Caco-2 (cell line): ENCODE measurements at places on chromosomes 7 and 10.
A peak's percentile ranks its signal among the peaks of the same experiment; 100 is the strongest.

DNA sequence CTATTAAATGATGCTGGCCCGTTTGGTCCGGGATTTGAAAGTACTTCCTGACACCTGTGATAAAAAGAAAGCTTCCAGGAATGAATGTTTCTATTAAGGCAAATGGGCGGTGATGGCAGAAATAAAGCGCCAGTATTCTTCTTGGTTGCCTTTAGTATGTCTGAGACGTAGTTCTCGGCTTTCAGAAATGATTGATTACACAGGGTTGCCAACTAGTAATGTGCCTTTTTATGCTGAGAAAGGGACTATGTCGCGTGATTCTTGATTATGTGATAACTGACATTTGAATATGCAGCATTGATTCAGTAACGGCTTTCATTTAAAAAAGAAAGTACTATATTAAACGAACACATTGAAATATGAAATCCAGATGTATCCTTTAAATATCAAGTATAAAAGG, 13.9 kb downstream of the ZRANB1 start:
- no peak for DNase-seq

DNA sequence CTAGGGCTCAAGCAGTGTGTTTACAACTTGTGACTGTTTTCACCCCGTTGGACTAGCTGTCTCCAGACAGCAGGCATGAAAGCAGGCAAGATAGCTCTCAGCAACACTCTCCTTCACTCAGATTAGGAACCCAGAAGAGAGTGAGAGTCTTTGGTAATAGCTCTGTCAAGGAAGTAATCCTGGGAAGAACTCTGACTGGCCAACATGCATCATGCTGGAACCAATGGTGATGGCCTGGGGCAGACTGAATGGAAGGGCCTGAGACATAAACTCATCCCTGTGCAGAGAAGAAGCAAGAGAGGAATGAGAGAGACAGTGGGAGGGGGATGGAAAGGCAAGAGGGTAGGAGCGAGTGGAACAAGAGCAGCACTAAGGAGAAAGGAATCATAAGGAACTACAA, 48.9 kb downstream of the AKR1D1 start:
- no peak for DNase-seq

DNA sequence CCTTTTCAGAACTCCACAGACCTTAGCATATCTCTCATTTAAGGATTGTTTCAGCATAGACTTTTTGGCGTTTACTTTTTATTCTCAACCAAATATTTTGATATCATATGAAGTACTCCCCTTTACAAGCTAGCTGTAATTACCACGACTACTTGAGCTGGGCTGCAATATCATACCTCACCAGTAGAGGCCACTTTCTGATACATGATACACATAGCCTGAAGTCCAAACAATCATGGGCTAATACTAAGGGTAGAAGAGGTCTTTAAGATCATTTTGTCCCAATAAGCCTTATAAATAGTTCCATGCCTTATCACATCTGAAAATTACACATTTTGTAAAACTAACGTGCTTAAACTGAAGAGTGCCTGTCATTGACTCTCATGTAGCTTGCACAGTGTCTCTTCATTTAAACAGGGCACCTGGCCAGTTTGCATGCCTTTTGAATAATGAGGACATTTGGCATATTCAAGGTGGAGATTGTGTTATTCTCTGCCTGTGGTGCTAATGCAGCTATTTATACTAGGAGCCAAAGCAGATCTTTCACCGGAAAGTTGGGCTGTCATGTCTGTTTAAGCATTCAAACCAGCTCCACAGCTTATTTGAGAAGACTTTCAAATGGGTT, 403.7 kb upstream of the ZMIZ1 start:
- no peak for DNase-seq

GRCh38 chr10:21318540-21319167, 206.8 kb downstream of the SKIDA1 start:
- DNase-seq, result no peak

DNA sequence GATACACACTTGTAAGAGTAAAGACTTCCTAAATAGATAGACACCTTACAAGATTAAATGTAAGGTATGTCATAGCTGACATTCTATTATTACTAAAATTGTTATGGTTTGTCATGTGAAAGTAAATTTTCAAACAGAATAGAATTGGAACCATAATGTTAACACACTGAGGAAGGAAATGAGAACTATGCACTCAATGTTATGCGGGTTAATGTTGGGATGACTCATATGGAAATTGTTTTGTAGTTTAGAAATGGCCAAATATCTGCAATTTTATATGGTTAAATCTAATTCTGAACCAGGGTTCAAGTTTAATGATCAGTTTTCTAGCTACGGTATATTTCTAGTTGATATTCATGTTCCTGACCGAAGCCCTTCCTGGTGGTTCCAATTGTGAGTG, 214.2 kb upstream of the ADO start:
- no peak for DNase-seq

GRCh38 chr10:91335147-91335546, 75.0 kb upstream of the HECTD2 start:
- peak; percentile 4 for DNase-seq

- no peak for DNase-seq
Measured at GRCh38 chr10:61059636-61060035, 115.7 kb upstream of the RHOBTB1 start.

- no peak for DNase-seq
Measured at GRCh38 chr7:133135451-133135850, 53.6 kb upstream of the CHCHD3 start.

DNA sequence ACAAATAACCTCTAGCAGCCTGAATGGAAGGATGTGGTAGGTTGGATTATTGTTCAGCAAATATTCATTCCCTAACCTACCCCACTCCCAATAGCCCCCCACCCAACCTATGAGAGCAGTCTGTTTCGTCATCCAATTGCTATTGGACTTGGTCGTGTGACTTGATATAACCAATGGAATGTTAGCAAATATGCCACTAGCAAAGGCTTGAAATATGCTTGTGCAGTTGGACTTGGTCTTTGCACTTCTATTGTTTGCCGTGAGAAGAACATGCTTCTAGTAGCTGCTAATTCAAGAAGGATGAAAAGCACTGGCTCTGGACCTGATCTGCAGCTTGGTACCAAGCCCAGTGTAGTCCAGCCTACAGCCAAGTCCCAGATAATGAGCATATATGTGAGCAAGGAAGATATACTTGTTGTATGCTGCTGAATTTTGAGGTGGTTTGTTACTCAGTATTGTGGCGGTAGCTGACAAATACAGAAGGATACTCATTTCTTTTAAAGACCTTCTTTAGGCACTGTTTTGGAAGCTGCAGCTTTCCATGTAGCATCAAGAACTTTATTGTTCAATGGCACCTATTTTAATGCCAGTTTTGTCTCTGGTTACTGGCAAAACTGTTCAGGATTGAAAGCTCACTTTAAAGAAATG, 180.4 kb downstream of the EXOC4 start:
- DNase-seq, result no peak

GRCh38 chr7:96306385-96307125, 15.3 kb downstream of the SLC25A13 start:
- no peak for DNase-seq

- DNase-seq, result no peak
Measured at GRCh38 chr10:676178-676577, 13.3 kb downstream of the DIP2C start.

GRCh38 chr10:115856580-115856979, 416.4 kb downstream of the GFRA1 start:
- DNase-seq, result peak; percentile 39

GRCh38 chr7:18221377-18222293, 194.0 kb upstream of the PRPS1L1 start:
- no peak for DNase-seq

GRCh38 chr7:23965296-23965695, 255.3 kb downstream of the STK31 start:
- DNase-seq, result no peak

GRCh38 chr10:6194311-6194710, 8.4 kb upstream of the PFKFB3 start:
- DNase-seq, result no peak

DNA sequence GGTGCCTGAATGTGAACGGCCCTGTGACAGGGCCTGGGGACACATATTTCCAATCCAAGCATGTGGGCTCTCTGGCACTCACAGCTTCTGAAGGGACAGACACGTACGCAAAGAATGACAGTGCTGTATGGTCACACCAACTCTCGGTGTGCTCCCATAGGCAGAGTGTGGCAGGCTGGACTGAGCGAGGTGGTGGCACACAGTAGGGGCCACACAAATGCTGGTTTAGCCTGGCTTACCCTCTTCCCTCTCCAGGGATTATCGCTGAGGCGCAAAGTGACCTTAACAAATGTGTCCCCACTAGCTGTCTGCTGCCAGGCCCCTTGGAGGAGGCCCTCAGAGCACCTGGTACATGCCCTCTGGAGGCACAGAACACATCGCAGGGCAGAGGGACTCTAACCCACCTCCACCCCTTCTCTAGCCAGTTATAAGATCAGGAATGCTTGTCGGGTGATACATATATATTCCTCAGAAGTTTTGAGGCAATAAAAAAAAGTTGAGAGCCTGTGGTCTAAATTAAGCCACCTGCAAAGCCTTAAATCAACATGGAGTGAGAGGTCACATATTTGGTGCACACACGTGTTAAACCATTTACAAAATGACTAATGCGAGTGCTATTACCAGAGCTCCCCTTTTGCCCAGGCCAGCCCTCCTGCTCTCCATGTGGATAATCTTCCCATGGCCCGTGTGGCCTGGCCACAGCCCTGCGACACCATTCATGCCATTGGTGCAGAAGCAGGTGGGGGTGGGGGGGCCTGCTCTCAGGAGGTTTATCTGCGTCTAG, 262.8 kb upstream of the GRB10 start:
- DNase-seq, result peak; percentile 78

DNA sequence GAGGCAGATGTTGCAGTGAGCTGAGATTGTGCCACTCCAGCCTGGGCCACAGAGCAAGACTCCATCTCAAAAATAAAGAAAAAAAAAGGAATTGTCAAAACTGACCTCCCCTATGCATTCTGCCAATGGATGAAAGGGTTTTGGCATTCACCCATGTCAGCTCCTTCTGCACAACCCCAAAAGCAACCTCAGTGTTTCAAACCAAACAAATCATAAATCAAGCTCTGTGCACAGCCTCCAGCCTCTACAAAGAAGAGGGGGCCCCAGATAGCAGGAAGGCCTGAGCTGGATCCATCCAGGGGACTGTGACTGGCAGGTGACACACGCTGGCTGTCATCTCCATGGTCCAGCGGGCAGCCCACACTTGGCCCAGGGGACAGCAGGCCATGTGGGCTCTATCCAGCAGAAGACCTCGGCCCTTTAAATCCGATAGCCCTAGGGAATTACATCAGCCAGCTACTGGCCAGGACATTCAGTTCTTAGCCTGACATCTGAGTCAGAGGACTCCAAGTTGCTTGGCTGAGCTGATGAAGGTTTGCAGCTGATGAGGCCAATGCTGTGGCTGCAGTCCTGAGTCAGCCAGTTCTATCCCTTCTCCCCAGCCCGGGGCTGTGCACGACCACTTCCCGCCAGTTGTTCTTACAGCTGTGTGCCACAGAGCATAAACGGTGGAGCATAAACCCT, 52.0 kb upstream of the FIGNL1 start:
- DNase-seq, result no peak

DNA sequence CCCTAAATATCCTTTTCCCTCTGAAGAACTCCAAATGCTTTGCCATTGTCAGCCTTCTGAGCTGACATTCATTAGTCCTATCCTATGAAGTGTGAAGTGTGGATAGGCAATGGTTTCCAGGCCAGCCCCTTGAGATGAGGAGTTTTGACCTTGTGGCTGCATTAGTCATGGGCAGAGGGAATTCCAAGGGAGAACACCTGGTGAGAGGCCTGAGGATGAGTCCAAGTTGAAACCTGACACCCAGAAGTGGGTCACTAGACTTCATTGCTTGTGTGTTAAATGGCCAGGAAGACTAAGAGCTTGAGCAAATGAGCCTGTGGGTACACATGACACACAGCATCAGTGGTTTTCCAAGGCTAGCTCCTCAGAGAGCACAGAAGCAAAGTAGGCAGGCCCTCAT, 260.8 kb downstream of the SKAP2 start:
- no peak for DNase-seq

DNA sequence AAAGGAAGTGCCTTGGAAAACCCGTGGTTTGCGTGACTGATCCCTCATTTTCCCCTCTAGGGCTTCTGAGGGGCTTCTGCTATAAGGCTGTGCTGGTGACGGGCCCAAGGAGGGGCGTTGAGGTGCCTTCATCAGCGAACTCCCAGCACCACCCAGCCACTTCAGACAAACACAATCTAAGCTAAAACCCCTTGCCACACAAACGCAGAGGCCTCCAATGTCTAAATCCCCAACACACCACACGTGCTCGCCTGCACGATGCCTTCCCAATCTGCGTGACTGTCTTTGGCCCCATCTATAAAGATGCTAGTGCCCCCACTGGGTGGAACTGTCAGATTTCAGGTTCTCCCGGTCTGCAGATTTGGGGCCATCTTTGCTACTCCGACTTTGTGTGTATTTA, 4.1 kb upstream of the GAD2 start:
- DNase-seq, result no peak

DNA sequence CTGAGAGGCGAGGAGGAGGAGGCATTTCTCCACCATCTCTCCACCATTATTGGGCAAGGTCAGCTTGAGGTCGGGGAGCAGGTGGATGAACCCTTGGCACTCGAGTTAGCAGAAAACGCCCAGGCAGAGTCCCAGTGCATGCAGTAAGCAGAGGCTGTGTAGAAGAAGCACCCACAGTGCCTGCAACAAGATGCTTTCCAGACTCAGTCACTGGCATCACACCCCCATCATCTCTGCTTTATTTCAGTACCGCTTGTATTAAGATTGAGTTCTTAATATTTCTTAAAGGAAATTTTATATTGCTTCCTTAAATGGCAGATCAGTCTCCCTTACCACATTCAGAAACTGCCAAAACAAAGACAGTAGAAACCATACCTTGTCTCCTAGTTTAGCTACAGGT, 122.3 kb upstream of the PPIF start:
- DNase-seq, result no peak

GRCh38 chr7:121020249-121020988, 31.9 kb downstream of the CPED1 start:
- DNase-seq, result no peak

DNA sequence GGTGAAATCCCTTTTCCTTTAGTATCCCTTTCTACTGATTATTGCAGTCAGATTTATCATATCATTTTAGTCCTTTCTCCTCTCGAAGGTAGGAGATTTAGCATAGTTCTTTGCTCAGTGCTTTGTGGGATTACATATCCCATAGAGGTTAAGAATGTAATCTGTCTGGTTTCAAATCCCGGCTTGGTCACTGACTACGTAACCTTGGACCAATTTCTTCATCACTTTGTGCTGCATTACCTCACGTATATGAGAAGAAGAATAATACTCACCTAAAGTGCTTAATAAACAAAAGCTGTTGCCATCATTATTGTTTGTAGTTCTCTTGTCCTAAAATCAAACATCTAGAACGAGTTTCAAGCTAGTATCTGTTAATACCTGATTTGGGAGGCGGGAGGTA, 74.0 kb downstream of the KMT2E start:
- no peak for DNase-seq

- no peak for DNase-seq
Measured at GRCh38 chr10:110558041-110558440, 9.5 kb upstream of the SMC3 start.

DNA sequence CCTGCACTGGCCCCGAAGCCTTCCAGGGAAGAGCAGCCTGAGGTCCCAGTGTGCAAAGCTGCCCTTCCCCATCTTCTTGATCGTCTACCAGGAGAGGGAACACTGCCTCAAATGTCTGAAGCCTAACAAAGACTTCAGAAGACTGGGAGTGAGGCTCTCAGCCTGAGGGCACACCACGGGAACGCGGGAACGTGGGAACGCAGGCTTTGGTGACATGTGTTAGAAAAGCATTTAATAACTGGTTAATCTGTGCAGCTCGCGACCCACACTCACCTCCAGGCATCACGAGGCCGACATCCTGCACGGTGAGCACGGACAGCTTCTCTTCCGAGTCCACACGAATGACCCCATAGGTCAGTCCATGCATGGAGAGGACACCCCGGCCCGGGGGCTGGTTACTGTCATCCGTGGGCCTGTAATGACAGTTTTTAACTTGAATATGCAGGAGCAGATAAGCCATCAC, 234.0 kb downstream of the ZMYND11 start:
- DNase-seq, result no peak
